ENCODE measurements at places on chromosomes 5 and 9.

DNA sequence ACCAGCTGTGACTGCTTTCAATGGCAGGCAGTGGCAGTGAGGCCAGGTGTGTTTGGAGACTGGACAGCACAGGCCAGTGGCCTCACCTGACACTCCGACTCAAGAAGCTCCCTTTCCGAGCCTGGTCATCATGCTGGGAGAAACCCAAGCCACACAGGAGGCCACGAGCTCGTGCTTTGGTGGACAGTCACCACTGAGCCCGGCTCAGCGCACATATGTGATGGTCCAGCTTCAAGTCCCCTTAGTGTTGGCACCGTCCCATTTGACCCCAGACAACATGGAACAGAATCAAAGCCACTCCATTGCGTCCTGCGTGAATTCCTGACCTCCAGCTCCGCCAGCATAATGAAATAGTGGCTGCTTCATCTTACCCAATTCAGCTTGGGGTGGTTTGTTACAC, 64.0 kb upstream of the PPP1R26 start:
- DNase-seq, result no peak

DNA sequence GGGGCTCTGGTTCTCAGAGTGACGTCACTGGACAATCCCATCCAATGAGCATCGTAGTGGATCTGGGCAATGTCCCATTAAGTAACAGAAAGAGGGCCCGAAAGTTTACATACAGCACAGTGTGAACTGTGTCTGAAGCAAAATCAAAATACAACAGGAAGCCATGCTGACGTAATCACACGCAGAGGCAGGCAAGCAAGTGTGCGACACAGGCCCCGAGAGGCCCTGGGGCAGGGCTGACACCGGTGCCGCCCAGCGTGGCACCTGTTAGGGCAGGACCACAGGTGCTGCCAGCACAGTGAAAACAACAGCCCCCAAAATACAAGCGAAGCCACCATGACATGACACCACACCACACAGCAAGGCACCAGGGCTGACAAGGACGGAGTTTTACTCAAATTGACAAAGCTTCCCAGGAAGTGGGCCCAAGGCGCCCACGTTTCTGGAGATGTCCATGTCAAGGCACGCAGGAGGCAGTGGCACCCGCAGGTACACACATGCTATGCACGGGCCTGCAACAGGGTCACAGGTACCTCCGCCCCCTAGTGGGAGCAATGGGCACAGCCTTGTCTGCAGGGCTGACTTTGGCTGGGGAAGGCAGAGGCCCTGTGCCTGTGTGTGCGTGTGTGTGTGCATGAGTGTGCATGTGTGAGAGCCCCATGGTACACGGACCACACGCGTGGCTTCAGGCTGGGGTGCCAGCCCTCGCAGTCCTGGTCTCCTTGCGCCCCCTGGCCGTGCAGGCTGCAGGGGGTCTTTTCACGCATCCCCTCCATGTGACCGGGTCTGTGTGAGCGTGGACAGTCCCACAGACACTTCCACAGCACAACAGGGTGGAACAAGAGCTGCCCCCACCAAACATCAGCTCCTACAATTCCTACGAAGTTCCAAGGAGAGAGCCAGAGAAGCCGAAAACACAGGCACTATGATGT, 19.6 kb downstream of the QSOX2 start:
- DNase-seq, result no peak

- DNase-seq, result no peak
These were observed 53.6 kb upstream of the CDH18 start for GRCh38 chr5:20041326-20042274.

GRCh38 chr9:134551644-134552348, 89.8 kb upstream of the COL5A1 start:
- DNase-seq, result no peak

DNA sequence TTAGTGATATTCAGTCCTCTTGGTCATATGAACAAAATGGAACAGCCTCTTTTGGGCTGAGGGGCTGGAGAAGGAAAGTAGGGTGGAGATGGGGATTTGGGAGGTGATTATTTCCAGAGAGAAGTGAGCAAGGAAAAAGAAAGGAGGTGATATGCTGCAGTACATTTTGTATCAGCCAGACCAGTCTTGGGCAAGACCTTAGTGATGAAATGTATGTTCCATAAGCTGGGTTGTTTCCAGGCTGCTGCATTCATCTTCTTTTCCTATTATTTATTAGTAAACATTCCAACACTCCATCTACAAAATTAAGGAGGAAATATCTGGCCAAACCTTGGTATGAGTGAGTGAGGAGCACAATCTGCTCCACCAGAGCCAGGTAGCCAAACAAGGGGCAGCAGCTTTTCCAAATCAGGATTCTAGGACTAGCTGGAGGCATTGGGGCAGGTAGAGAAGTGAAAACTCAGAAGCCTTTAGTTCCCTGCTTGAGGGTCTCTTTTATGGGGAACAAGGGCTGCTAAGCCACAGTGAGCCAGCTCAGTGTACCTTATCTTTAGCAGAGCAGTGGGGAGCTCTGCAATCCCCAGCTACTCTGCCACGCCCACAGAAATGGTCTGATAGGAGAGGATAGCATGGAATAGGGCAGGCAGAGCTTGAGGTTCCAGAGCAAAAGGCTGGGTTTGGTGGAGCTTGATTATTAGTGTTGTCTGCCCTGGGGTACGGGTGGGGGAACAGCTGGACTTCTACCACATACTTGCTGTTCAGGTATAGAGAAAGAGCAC, 19.5 kb downstream of the RAD1 start:
- no peak for DNase-seq

DNA sequence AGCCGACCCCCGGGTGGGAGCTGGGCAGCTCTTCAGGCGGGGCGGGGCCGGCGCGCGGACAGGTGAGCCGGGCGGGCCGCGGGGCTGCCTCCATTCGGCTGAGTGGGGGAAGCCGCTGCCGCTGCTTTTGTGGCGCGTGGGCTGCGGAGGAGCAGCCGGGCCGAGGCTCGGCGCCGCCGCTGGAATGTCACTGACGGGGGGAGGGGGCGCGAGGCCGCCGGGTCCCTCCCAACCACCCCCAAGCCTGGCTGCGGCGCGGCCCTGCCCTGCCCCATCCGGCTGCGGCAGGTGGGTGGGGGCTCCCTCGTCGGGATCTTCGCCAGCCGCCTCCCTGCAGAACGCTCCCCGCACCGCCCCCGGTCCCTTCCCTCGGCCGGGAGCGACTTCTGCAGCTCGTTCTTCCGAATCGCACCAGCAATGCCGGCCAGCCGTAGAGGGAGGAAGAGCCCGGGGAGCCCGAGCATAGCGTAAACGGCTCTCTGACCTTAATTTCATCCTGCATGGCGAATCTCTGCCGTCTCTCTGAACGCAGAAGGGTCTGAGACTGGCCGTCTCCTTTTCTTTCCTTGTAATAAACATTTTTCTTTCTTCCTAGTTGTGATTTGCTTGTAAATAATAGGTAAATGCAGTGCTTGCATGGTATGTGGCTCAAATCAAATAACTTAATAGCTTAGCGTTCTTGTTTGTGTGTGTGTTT, 505 bp downstream of the SPTAN1 start:
- DNase-seq, result no peak

DNA sequence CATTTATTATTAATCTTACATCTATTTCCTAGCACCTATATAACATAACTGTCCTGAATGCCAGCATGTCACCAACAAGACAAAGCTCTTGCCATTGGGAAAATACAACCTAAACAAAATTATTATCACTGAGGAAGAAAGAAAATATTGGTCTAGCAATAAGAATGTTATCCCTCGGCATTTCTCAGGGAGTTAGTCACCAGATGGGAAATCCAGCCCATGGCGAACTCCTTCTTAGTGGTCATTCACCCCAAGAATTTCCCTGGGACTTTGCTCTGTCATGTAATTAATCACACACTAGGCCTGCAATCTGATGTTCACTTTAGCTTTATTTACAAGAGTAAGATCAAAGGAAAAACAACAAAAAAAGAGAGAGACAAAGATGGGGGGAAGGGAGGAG, 56.1 kb upstream of the TAS2R1 start:
- no peak for DNase-seq

DNA sequence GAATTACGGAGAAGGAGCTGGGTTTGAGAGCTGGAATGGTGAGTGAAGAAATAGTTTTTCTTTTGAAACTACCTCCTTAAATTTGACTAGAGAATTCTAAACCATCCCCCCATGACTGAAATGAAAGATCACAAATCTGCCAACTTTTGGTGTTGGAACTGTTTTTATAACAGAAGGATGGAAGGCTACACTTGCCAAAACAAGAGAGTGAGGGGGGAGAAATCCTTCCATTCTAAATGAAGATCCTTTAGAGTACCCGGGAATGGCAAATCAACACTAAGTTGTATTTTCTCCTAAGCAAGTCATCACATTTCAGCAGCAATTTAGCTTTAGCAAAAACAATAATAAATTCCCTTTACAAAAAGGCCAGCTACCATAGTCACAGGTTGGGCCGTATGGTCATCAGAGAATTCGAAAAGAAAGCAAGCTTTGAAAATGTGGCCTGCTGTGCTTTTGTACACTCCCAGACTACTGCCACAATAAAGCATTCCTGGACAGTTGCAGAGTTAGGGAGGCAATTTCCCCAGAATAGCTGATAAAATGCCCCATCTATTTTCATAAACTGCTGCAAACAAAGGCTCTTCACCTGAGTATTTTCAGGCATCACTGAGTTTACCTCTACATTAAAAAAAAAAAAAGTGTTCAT, 25.0 kb upstream of the FREM1 start:
- DNase-seq, result no peak

GRCh38 chr5:160360310-160360709, 10.1 kb downstream of the C1QTNF2 start:
- DNase-seq, result no peak

DNA sequence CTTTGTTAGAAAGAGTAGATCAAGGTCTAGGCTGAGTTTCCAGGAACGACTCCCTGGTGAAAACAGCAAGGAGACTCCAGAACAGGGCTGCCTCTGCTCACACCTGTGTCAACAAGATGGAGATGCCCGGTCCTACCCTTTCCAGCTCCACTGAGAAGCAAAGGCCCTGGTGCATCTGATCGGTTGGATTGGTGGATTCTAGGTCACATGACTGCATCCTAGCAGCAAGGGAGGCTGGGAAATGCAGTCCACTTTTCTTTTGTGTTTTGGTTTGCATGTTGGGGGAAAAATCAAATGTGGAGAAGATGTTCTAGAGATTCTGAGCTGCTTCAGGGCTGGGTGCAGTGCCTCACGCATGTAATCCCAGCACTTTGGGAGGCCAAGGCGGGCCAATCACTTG, 82.0 kb upstream of the TRIO start:
- no peak for DNase-seq

DNA sequence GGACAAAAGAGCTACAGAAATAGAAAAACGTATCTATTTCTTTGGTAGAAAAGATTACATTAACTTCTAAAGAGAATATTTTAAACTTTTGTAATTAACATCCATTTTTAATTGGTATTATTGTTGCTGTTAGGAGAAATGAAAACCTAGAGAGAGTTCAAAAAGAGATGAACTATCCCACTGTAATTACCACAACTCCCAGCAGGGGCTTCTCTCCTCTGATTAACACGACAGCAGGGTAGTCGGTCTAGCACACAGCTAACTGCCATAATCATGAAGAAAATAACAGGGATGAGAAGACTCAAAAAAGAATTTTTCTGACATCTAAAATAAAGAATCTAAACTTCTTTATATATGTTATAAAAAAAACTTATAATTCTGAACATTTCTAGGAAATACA, 86.2 kb upstream of the CDH9 start:
- no peak for DNase-seq

DNA sequence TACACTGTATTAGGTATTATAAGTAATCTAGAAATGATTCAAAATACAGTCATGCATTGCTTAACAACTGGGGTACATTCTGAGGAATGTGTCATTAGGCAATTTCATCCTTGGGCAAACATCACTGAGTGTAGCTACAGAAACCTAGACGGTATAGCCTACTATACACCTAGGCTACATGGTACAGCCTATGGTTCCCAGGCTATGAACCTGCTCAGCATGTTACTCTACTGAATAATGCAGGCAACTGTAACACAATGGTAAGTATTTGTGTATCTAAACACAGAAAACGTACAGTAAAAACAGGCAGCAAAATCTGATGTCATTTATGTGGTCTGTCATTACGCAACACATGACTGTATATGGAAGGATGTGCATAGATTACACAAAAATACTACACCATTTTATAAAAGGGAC, 96.8 kb downstream of the RAPGEF6 start:
- DNase-seq, result no peak

DNA sequence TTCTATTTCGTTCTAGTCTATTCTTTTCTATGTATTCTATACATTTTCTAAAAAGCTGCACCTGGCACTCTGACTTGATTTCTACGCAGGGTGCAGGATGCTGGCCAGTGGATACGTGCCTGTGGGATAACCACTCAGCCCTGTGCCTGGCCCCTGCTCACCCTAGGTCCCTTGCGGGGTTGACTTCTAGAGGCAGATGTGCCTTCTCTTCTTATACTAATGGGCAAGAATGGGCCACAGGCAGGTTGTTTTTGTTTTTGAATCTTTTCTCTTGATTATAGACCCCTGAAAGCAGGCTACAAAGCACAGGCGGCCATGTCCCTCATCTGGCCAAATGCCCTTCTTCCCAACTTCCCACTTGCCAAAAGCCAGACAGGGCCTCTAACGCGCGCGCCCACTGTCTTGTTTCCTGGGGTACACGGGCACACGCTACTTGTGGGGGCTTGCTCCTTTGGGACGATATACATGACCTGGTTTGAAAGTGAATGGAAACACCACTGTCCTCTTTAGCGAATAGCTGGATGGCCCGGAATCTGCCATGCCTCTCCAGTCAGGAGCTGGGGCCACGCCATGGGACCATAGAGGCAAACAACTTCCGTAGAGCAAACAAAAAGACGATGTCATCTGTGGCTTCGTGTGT, 162.7 kb upstream of the IRX2 start:
- peak; percentile 40 for DNase-seq

DNA sequence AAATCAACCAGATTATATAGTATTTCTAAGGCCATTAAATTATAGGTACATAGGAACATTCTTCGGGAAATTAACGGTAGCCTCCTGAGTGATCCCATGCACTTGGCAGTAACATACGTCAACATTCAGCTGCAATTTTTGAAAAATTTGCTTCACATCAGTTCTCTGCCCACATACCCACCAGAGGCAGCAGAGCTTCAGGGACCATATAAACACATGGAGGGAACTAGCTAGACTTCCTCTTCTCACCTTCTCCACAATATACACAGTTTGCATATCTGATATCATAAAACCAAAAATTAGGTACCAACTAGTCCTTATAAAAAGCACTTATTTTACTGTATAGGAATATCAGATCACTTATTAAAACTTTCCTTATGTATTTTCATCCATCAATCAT, 4.8 kb downstream of the PSIP1 start:
- no peak for DNase-seq

GRCh38 chr5:168314735-168315411, 23.4 kb downstream of the WWC1 start:
- DNase-seq, result no peak

DNA sequence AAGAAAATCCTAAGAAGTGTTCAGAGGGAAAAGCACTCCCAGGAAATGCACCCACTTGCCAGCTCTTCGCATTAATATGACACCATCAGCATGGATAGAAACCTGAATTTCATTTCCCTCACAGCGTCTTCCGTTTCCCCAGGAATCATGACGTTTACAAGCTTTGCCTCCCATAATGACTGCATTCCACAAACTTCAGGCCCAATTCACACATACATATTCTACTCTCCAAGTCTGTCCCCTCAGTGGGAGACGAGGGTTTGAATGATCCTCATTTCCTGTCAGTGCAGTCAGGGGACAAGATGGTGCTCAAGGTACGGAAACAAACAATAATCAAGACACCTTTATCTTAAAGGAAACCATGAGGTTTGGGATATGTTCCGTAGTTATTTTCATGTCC, 44.9 kb upstream of the MAN2A1 start:
- no peak for DNase-seq
